GM06990 (cell line): ENCODE measurements at places on chromosomes 4 and X.

DNA sequence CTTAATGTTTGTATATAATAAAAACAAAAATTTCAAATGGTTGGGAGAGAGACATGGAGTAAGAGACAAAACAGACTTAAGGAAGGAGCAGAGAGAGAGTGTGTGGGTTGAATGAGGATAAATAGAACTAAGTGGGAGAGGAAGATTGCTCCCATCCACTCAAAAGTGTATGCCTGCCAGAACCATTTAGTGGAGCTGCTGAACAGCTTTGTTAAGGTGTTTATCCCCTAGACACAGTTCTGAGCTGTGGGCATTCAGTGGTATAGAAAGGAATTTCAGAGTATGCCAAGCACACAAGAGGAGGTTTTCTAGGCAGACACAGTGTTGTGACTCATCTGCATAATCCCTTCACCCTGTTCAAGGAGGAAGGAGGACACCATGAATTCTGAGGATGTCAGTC lies 508.6 kb upstream of the EPHA5 start:
- no peak for DNase-seq

DNA sequence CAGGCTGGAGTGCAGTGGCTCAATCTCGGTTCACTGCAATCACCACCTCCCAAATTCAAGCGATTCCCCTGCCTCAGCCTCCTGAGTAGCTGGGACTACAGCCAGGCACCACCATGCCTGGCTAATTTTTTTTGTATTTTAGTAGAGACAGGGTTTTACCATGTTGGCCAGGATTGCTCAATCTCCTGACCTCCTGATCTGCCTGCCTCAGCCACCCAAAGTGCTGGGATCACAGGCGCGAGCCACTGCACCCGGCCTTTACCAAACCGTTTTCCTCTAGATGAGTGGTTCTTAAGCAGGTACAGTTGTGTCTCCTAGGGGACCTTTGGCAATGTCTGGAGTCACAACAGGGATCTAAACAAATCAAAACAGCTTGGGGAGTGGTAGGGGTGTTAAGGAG lies 11.6 kb downstream of the AMELX start:
- no peak for DNase-seq

DNA sequence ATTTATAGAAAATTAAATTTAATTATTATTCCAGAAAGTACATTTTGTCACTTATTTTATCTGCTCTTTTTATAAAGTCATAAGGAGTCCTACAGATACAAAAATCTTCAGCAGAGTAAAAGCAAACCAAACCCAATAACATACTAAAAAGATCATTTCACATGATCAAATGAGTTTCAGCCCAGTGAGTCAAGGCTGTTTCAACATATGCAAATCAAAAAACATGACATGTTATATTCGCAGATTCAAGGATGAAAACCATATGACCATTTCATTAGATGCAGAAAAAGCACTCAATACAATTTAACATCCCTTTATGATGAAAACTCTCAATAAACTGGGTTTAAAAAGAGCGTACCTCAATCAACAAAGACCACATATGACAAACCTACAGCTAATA lies 214.3 kb downstream of the FAT4 start:
- DNase-seq, result no peak

GRCh38 chr4:139568206-139568955 lies 12.4 kb upstream of the SETD7 start:
- no peak for DNase-seq

GRCh38 chrX:107712231-107713202 lies 63.1 kb downstream of the TSC22D3 start:
- DNase-seq, result no peak

GRCh38 chr4:170698334-170698733 lies 608.6 kb upstream of the AADAT start:
- DNase-seq, result no peak

GRCh38 chr4:76881375-76881774 lies 16.6 kb downstream of the SOWAHB start:
- DNase-seq, result no peak

DNA sequence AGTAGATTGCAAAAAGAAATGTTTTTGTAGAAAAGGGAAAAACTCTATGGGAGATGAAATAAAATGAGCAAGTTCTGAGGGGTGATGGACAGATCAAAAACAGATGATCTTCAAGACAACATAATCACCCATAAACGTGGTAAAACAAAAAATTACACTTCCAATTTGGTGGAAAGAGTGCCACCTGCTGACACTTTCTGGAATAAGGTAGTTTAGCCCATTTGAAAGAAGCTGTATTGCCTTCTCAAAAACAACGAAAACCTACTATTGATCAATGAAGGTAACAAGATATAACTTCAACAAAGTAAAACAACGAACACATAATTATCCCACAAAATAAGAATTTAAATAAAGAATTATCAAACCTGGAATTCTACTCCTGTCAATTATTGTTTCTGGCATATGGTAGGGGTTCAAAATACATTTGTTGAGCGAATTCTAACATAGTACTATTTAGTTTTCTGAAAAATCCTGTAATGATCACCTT lies 2.5 kb downstream of the COQ2 start:
- no peak for DNase-seq

DNA sequence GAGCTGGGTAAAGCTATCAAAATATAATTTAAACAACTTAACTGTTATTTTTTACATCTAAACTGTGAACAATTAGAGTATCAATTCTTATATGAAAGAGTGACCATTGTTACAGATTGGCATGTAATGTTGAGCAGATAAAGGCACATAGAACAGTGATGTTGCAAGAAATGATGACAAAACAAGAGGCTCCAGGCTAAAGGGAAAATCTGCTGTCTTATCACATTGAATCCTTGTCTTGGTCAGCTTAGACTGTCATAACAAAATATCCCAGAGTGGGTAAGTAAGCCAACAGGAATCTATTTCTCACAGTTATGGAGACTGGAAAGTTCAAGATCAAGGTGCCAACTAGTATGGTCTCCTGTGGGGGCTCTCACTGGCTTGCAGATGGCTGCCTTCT lies 154.1 kb upstream of the PPP3CA start:
- DNase-seq, result no peak

- no peak for DNase-seq
Measured at GRCh38 chr4:157502656-157503055, 282.1 kb downstream of the GRIA2 start.

GRCh38 chr4:94880956-94881355 lies 123.2 kb downstream of the BMPR1B start:
- no peak for DNase-seq

DNA sequence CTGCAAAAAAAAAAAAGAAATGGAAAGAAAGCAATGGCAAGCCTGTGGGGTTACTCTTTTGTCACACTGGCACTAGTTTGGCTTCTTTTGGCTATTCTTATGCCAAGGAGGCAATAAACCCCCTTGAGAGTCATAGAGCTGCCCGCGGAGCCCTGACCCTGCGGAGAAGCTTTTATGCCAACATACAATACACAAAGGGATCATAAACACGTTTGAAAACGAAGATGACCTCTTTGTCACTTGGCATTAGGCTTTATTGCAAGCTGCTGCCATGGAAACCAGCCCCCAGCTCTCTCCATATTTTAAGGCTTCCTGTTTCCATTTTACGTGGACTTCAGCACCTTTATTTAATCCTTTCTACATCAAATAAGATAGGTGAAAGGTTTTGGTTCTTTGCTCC lies 7.6 kb downstream of the NEUROG2 start:
- no peak for DNase-seq

GRCh38 chr4:140359562-140360427 lies 13.7 kb upstream of the SCOC start:
- peak; percentile 21 for DNase-seq

DNA sequence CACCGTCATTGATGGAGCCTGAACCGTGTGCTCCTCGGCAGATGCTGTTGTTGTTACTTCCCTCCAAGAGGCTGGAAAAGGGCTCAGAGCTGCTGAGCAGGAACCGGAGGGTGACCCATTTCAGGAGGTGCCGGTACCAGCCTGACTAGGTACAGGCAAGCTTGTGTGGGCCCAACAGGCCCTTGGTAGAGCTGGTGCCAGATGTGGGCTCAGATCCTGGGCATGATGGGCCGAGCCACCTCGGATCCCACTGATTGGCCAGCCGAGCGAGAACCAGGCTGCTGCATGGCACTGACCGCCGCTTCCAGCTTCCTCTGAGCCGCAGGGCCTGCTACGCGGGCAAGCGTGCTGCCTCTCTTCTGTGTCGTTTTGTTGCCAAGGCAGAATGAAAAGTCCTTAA lies 33.7 kb downstream of the NOP14 start:
- DNase-seq, result no peak

GRCh38 chr4:156915221-156915620 lies 56.4 kb downstream of the PDGFC start:
- no peak for DNase-seq

- no peak for DNase-seq
Measured at GRCh38 chr4:75544870-75545269, 11.0 kb upstream of the ODAPH start.

GRCh38 chr4:174494146-174494545 lies 28.1 kb downstream of the HPGD start:
- no peak for DNase-seq

- no peak for DNase-seq
Measured at GRCh38 chr4:3752022-3752421, 14.2 kb upstream of the ADRA2C start.

GRCh38 chrX:133405498-133406185 lies 9.6 kb downstream of the GPC4 start:
- DNase-seq, result no peak

DNA sequence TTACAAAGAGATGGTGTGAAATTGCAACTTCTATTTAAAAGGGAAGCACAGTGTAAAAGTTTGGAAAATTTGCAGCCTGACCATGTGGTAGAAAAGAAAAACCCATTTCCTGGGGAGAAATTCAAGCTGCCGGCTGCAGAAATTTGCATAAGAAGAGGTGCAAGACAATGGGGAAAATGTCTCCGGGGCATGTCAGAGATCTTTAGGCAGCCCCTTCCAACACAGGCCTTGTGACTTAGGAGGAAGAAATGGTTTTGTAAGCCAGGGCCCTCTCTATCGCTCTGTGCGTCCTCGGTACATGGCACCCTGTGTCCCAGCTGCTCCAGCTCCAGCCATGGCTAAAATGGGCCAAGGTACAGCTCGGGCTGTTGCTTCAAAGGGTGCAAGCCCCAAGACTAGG lies 40.4 kb downstream of the CCDC158 start:
- no peak for DNase-seq

- DNase-seq, result peak; percentile 62
Measured at GRCh38 chr4:52037689-52038102, 403 bp downstream of the SGCB start.

GRCh38 chrX:39073131-39073530 lies 271.9 kb downstream of the MID1IP1 start:
- no peak for DNase-seq

DNA sequence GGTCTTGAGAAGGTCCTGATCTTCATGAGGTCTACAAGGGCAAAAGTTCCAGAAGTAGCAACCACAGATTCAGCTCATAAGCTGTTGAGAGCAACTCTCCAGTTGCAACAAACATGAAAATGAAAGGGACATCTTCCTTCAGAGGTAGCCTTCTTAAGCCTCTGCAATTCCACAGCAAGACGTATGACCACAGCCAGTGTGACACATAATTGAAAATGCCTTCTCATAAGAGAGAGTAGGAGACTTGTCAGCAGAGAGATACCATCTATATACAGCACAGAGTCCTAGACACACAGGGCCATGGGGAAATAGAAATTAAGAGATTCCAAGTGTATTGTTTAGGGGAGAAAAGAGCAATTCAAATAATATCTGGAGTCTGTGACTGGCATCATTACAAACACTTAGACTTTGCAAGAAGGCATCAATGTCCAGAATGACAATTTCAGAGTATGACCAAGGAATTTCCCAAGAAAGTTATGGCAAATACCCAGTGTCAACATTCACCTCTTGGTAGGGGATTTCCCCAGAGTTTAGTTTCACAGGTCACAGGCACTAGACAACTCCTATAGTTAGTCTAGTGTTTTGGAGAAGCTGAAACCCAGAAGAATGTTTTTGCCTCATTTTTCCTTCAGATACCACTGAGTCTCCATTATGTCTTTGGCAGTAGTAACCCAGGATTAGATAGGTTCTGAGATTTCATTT lies 340.3 kb downstream of the ZNF674 start:
- DNase-seq, result no peak

DNA sequence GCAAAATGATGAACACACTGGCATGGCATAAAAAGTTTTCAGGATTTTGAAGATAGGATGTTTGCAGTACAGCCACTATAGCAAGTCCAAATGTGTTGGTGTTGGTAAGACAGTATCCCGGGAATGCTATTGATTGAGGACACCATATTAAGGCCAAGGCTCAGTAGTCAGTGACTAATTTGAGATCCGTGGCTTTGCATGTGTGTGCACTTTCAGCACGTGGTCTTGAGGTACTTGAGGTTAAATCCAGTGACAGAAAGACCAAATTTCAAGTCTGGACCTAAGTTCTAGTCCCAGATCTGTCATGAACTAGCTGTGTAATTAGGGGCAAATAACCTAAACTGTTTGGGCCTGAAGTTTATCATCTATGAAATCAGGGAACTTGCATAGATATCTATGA lies 76.5 kb upstream of the ETNPPL start:
- no peak for DNase-seq

GRCh38 chrX:150692296-150692695 lies 900 bp upstream of the MTMR1 start:
- DNase-seq, result no peak

- no peak for DNase-seq
Measured at GRCh38 chr4:99573735-99574368, 772 bp upstream of the MTTP start.

- no peak for DNase-seq
Measured at GRCh38 chrX:74372272-74372671, 49.0 kb upstream of the SLC16A2 start.

DNA sequence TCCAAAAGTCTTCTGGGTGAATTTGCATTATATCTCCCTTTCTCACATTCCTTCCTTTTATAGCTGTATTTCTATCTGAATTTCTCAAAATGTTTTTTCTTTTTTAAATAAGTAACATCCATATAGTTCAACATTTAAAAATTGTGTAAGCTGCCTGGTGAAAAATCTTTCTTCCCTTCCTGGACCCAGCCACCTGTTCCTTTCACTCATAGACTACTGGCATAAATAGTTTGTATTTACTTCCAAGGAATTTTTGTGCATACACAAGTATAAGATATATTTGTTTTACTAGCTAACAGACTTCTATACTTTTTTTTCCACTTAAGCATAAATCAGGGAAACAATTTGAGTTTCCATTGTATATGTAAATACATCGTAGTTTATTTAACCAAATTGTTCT lies 35.7 kb downstream of the PACRGL start:
- no peak for DNase-seq

DNA sequence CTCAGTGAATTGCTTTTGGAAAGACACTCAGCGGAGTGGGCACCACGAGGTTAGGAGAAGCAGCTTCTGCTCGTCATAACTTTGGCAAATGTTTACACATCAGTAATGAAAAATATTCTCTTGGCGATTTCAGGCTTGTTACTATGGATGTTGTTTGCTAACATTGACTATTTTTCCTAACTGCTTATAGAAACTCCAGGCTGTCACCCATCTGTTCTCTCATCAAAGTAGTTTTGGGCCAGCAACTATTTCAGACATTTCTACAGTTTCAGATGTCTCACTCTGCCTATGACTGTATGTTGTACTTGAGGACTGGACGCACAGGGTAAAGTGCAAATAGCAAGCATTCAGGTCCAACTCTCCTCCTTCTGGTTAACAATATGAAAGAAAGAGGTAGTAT lies 346.7 kb downstream of the TRIML1 start:
- no peak for DNase-seq
